ENCODE measurements at places on chromosomes 5 and 9. TPM values are rescaled to one million over a fixed set of nuclear protein-coding genes. Genes with fewer than 3 reads are reported as not detected.
A peak's percentile ranks its signal among the peaks of the same experiment; 100 is the strongest.

GRCh38 chr9:95349091-95350038 lies 31.9 kb upstream of the FANCC start:
- peaks cover 5% of the 10 kb centered on the region for H3K4me1 ChIP-seq
- no peak overlapping the region for H3K27ac ChIP-seq
- peaks cover 46% of the 10 kb centered on the region for H3K27me3 ChIP-seq
- no peak for DNase-seq
- peak overlapping the region; percentile 36 for H3K4me3 ChIP-seq

DNA sequence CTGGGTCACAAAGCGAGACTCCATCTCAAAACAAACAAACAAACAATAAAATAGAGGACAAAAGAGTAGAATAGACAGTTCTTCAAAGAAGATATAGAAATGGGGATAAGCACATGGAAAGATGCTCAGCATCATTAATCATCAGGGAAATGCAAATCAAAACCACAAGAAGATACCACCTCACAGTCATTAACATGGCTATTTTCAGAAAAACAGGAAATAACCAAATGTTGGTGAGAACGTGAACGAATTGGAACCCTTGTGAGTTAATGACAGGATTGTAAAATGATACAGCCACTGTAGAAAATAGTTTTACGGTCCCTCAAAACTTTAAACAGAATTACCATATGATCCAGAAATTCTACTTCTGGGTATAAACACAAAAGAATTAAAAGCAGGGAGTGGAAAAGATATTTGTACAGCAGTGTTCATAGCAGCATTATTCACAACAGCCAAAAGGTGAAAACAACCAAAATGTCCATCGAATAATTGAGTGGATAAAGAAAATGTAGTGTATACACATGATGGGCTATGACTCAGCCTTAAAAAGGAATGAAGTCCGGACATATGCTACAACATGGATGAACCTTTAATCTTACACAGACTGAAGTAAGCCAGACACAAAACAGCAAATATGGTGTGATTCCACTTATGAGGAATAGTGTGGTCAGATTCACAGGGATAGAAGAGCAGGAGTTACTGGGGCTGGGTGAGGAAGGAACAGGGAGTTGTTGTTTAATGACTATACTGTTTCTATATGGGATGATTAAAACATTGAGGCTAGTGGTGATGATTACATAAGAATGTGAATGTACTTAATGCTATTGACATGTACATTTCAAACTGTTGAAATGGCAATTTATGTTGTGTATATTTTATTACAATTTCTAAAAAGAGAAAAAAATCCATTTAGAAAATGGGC lies 19.7 kb downstream of the OR2V2 start:
- peaks cover 86% of the 10 kb centered on the region for H3K4me1 ChIP-seq
- H3K27me3 ChIP-seq = peaks cover 31% of the 10 kb centered on the region
- H3K27ac ChIP-seq = no peak overlapping the region
- DNase-seq = no peak
- peaks cover 2% of the 10 kb centered on the region for H3K36me3 ChIP-seq

GRCh38 chr9:69319324-69320025 lies 5.5 kb upstream of the ENTREP1 start:
- no peak overlapping the region for H3K4me3 ChIP-seq
- H3K4me1 ChIP-seq = no peaks in the 10 kb centered on the region
- DNase-seq = no peak
- H3K27me3 ChIP-seq = peaks cover 31% of the 10 kb centered on the region
- no peaks in the 10 kb centered on the region for H3K36me3 ChIP-seq

DNA sequence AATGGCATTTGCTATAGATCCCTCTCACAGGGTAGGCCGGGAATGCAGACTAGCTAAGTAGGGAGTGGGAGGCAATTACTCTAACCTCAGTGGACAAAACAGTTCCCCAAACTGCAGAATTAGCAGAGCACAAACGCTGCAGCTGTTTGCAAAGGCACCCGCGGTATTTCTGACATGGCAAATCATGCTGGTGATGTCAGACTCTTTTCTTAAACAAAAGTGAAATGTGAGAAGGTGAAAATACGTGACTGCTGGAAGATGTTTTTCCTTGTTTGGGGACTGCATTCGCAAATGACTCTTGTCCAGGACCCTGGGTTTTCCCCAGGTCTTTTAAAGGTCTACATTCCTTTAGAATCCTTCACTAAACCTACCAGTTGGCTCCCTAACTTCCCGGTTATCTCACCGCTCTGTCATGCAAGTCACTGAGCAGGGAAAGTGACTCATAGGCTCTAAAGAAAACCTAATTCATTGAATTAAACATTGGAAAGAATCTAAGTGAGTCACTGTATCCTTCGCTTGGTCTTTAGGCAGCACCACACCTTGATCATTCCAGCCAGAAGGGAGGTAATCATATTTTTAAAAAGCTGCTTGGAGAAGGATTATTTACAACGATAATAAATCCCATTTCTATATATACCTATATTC lies 91.5 kb upstream of the DNAH5 start:
- H3K4me1 ChIP-seq = no peaks in the 10 kb centered on the region
- DNase-seq = no peak
- H3K4me3 ChIP-seq = no peak overlapping the region
- H3K27me3 ChIP-seq = peaks cover 5% of the 10 kb centered on the region
- no peak overlapping the region for H3K27ac ChIP-seq
- H3K36me3 ChIP-seq = no peaks in the 10 kb centered on the region

- peaks cover 6% of the 10 kb centered on the region for H3K4me1 ChIP-seq
- no peak for DNase-seq
- H3K27me3 ChIP-seq = peaks cover 3% of the 10 kb centered on the region
- H3K4me3 ChIP-seq = no peak overlapping the region
- no peak overlapping the region for H3K27ac ChIP-seq
Measured at GRCh38 chr5:127084656-127085055, 11.4 kb upstream of the C5orf63 start.

DNA sequence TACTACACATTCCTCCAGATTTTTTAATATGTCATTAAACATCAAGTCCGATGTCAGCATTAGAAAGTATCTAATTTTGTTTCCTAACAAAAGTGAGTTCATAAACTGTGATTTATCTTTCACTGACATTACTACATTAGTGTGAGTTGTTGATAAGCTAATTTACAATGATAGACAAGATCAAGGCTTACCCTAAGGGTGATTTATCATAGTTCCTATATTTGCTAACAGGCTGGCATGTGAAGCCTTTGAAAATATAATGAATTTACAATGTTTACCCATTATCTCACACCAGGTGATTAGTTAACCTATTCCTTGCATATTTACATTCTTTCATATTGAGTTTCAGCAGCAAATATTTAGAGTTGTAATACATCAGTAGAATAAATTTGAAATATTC lies 1096.9 kb upstream of the NUDT12 start:
- H3K4me3 ChIP-seq = no peak overlapping the region
- H3K27ac ChIP-seq = no peak overlapping the region
- DNase-seq = no peak
- H3K36me3 ChIP-seq = no peaks in the 10 kb centered on the region

PTGR1 gene
- total RNA-seq = not detected

PCDHGB1 gene
- total RNA-seq = not detected

- H3K27ac ChIP-seq = no peak overlapping the region
- H3K4me3 ChIP-seq = no peak overlapping the region
- H3K36me3 ChIP-seq = no peaks in the 10 kb centered on the region
- H3K27me3 ChIP-seq = no peaks in the 10 kb centered on the region
Measured at GRCh38 chr9:121485623-121486022, 14.0 kb downstream of the GGTA1 start.

DNA sequence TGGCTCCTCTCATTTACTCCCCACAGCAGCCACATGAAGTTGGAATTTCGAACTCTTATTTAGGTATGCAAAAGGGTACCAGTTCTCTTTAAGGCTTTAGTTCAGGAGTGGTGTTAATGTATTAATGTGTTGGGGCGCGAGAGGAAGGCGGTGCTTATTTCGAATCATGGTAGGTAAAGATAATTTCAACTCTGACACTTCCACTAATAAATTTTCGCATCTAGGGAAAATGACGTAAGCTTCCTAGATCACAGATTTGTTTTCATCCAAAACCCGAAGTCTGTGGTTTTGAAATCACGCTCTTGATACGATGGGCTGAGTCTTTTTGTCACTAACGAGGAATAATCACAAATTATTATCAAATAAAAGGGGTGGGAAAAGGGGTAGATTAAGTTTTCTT lies 681 bp downstream of the PPWD1 start:
- H3K36me3 ChIP-seq = peaks cover 39% of the 10 kb centered on the region
- peak overlapping the region; percentile 98 for H3K27ac ChIP-seq
- no peaks in the 10 kb centered on the region for H3K27me3 ChIP-seq
- DNase-seq = no peak

GTF3C5 gene
- 75.1 TPM for total RNA-seq

DNA sequence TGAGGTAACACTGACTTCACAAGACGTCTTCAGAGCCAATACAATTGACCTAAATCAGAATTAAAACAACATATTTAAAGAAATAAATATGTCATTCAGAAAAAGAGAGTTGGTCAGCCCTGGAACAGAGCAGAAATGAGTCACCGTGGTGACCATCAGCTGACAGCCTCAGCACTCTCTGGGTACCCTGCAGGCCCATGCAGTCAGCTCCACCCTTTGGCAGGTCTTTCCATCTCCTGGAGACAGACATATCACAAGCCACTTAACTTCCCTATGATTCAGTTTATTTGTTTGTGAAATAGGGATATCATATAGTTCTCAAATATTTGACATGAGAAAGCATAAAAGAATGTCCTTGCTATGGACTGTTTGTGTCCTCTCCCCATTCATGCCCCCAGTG lies 151.6 kb upstream of the MEF2C start:
- no peaks in the 10 kb centered on the region for H3K4me1 ChIP-seq
- no peak overlapping the region for H3K27ac ChIP-seq
- no peak overlapping the region for H3K4me3 ChIP-seq
- no peak for DNase-seq
- no peaks in the 10 kb centered on the region for H3K27me3 ChIP-seq

DNA sequence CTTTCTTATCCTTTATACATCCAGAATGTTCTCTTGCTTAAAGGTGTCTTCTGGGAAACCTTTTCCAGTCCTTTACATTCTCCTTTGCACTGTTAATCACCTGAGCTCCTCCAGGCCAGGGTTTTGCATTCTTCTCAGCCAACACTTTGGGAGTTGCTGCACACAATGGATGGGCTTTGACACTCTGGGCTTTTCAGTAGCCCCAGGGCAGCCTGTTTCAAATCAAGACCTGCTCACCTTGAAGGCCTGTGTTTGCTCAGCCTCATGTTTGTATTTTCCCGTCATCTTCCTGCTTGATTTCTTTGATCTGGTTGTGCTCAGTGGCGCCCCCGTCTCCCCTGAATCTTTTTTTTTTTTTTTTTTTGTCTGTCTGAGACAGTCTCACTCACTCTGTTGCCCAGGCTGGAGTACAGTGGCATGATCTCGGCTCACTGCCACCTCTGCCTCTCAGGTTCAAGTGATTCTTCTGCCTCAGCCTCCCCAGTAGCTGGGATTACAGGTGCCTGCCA lies 41.0 kb downstream of the DMRT1 start:
- H3K27ac ChIP-seq = no peak overlapping the region
- no peak for DNase-seq
- H3K36me3 ChIP-seq = no peaks in the 10 kb centered on the region
- H3K27me3 ChIP-seq = peaks cover 17% of the 10 kb centered on the region

- H3K4me1 ChIP-seq = peaks cover 17% of the 10 kb centered on the region
- H3K4me3 ChIP-seq = no peak overlapping the region
- H3K27ac ChIP-seq = no peak overlapping the region
- no peak for DNase-seq
- H3K36me3 ChIP-seq = peaks cover 34% of the 10 kb centered on the region
Measured at GRCh38 chr9:137266162-137266527, 11.0 kb downstream of the NELFB start.

DNA sequence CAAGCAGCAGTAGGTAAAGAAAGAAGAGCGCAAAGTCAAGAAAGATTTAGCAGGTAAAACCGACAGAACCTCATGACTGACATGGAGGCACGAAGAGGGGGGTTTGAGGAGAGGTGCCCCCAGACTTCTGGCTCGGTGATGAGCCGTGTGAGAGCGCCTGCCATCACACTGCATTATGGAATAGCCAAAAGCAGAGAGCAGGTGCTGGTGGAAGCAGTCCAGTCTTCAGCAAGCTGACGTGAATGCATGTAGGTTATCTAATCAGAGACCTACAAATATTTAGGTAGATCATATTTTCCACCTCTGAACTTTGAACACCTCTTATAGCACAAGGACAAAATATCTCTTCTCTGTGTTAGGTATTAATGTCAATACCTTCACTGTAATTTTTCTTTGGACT lies 68.4 kb downstream of the RNF130 start:
- no peak for DNase-seq
- H3K36me3 ChIP-seq = no peaks in the 10 kb centered on the region
- peaks cover 21% of the 10 kb centered on the region for H3K4me1 ChIP-seq
- no peak overlapping the region for H3K27ac ChIP-seq
- H3K27me3 ChIP-seq = no peaks in the 10 kb centered on the region

DNA sequence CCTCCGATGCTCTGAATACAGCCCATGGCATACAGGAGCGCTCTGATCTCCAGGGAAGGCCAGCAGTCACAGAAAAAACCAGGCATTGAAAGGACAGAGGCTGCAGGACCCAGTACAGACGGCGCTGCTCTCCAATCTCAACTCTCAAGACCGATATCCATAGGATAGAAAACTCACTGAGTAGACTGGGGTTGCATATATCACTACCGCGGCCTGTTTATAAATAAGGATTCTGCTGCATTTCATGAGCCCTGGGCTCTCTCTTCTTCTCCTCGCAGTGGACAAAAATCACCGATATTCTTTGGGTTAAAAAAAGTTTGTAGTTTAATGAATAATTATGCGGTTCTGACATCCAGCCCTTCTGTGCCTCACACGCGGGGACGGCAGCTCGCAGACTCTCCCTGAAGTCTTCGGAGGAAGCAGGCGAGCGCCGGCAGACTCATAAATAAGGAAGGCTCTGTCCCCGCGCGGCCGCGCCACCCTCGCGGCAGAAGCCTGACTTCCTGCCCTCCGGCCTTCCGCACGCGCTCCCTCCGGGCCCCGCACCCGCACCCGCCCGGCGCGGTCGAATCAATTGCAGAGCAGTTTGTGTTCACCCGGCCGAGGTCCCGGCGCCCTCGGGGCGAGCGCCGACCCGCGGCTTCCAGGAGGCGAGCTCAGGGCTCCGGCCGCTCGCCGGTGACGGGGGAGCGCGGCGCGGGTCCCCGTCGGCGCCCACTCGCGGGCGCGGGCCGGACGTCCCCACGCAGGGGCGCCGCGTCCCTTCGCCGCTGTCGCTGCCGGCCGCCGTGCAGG lies at the start of gene FAM78A:
Gene FAM78A, minus strand, starts transcription at position 417 of the 795 bp plus-strand sequence. Its CDS starts 331 bp downstream, at position 86.
- H3K36me3 ChIP-seq = peaks cover 48% of the 10 kb centered on the region
- peaks cover 33% of the 10 kb centered on the region for H3K4me1 ChIP-seq
- H3K4me3 ChIP-seq = peak within 1 kb of the TSS; percentile 96

GRCh38 chr9:125986966-125987365 lies 239.8 kb downstream of the PBX3 start:
- no peak overlapping the region for H3K27ac ChIP-seq
- no peaks in the 10 kb centered on the region for H3K4me1 ChIP-seq
- no peaks in the 10 kb centered on the region for H3K36me3 ChIP-seq
- no peak overlapping the region for H3K4me3 ChIP-seq
- peaks cover 2% of the 10 kb centered on the region for H3K27me3 ChIP-seq

PDE8B gene
- total RNA-seq = not detected

FOXE1 gene
- total RNA-seq = 0.05 TPM

SLC6A19 gene
- not detected for total RNA-seq

FIBCD1 gene
- not detected for total RNA-seq

NIM1K gene
- total RNA-seq = 0.50 TPM

- no peaks in the 10 kb centered on the region for H3K36me3 ChIP-seq
- no peaks in the 10 kb centered on the region for H3K4me1 ChIP-seq
- DNase-seq = no peak
- no peaks in the 10 kb centered on the region for H3K27me3 ChIP-seq
Measured at GRCh38 chr9:17425384-17425783, 153.5 kb upstream of the SH3GL2 start.

Measured in activated CD4-positive, alpha-beta T cell treated with anti-CD3 and anti-CD28 coated beads, Interleukin-2, amount 10 ng/mL, durations not matched to agents 7 days and 5 days (primary cell).